Gastroesophageal sphincter (tissue), 4 donors: ENCODE measurements at places on chromosomes 16 and 17. TPM values are rescaled to one million over a fixed set of nuclear protein-coding genes. Genes with fewer than 3 reads are reported as not detected.

DNA sequence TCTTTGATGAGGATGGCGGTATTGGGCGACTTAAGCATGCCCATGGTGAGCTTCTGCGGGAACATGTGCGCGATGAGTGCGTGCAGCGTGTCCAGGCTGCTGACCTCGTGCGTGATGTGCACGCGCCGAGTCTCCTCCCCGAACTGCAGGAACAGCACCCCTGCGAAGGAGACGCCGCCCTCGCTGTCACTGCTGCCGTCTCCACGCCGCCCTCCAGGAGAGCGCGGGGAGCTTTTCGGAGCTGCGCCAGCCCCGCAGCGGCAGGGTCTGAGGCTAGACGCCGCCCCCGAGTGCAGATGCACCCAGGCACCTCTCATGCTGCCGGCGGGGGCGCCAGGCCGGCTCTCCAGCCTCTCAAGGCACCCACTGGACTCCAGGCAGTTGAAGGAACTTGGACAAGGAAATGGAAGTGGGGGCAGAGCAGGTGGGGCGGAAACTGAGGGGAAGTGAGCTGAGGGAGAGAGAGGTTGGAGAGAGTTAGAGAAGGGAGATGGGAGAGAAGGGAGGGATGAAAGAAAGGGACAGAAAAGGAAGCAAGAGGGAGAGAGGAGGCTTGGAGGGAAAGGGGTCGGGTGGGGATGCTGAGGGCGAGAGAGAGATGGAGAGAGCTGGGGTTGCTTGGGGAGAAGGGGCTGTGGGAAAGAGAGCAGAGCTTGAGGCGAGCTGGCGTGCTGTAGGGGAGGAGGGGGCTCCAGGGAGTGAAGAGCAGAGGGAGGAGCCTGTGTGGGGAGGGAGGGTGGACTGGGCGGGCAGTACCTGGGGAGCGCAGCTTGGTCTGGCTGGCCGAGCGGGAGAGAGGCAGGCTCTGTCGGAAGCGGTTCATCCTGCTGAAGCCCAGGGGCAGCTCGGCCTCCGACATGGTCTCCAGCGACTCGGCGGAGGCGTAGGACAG is 42.1 kb downstream of the SRCIN1 start:
- no peak for ATAC-seq

DNA sequence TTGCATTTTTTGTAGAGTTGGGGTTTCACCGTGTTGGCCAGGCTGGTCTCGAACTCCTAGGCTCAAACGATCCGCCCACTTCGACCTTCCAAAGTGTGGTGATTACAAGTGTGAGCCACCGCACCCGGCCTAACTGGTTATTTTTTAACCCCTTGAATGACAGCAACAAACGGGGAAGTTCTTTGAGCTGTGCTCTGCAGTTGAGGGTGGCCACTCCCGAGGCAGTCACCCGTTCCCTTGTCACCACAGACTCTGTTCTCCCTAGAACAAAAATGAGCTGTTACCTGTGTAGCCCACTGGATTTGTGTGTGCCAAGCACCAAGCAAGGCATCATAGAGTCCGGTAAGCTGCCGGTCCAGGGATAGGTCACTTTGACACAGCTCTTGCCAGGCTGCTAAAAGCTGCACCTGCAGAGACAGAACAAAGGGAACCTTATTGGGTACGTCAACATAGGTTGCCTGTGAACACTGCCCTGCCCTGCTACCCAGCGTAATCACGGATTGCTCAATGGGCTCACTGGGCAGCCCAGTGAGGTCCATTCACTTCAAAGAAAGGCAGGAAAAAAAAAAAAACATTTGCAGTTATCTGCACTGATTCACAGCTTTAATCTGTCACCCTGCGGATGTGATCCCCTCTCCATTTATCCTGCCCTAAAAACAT is 19.6 kb downstream of the COG7 start:
- no peak for ATAC-seq

- no peak for ATAC-seq
Measured at GRCh38 chr17:4673986-4674684, 29.8 kb downstream of the PELP1 start.

DNA sequence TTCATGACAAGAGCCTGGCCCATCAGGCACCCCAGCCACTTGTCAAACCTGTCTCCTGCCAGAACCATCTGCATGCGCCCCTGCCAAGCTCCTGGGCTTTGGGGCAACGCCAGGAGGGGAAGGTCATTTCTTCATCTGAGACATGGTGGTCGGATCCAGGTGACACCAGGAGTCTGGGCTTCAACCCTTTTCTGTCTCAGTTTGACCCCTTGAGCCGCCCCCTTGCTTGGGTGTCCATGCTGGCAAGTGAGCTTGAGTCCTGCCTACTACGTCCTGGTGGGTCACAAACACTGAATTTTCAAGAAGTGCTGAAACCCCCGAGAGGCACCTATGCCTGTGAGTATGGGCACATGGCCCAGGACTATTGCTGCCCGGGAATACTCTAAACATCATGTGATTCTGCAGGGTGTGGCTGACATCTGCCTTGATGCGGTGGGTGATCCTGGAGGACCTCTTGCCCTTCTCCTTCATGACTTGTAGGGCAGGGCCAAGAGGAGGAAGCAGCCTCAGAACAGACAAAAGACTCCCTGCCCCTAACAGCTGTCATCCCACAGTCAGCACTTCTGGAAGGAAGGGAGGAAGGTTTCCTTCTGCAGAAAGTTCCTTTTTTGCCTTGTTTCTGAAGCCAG is 43.4 kb downstream of the TNFRSF13B start:
- ATAC-seq: no peak

DNA sequence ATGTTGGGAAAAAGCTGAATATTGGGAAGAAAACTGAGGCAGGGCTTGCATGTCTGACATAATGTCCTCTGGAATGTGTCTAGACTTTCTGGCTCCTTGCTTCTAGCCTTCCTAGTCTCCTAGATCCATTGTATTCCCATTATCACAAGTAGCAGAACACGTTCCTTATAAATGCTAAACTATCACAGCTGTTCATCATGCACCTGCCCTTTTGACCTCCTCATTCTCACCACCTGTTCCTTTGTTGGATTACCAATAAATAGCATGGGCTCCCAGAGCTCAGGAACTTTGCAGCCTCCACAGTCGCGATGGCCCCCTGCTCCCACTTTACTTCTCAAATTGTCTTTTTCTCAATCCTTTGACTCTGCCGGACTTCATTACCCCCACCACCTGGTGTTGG is 49.7 kb downstream of the ACSM1 start:
- ATAC-seq: no peak

The KRT9 gene
- not detected for total RNA-seq

- no peak for ATAC-seq
Measured at GRCh38 chr17:45372325-45372869, 55.6 kb upstream of the MAP3K14 start.

The CNGB1 gene
- not detected for total RNA-seq

DNA sequence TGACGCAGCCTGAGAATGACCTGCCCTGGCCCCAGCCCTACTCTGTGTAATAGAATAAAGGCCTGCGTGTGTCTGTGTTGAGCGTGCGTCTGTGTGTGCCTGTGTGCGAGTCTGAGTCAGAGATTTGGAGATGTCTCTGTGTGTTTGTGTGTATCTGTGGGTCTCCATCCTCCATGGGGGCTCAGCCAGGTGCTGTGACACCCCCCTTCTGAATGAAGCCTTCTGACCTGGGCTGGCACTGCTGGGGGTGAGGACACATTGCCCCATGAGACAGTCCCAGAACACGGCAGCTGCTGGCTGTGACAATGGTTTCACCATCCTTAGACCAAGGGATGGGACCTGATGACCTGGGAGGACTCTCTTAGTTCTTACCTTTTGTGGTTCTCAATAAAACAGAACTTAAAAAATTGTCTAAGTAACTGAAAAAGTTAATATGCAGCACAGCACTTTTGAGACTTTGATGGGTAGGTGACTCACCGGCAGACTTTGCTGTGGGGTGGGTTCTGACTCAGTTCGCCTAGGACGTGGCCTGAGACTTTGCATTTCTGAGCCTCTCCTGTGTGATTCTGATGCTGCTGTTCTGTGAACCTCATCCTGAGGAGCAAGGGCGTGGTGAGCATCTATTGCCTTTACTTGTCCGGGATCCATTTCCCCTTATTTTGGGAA is 5.7 kb downstream of the LAT start:
- ATAC-seq: no peak

DNA sequence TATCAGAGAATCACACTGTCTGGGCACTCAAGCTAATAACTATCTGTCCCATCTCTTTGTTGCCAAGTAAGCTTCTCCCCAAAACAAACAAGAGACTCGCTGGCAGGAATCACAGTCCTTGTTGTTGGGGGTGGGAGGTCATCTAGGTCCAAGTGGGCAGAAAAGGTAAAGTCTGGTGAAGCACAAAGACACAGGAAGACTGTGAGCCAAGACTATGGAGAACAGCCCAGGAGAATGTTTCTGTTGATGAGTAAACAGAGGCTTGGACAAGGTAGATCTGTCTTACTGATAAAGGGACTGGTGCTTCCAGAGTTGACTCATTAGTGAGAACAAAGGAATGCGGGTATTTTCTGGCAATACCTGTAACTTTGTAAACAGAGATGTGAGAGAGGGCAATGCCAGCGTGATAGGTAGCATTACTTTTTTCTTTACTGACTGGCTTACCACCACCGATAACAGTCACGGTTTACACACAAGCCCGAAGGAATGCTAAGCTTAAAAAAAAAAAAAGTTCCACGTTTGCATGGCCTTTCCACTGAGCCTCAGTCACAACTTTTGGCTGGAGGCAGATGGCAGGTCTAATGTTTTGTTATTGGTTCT is 11.5 kb upstream of the MMD start:
- ATAC-seq: peak; percentile 9

GRCh38 chr16:74721716-74722115 is 21.1 kb upstream of the MLKL start:
- ATAC-seq: no peak

DNA sequence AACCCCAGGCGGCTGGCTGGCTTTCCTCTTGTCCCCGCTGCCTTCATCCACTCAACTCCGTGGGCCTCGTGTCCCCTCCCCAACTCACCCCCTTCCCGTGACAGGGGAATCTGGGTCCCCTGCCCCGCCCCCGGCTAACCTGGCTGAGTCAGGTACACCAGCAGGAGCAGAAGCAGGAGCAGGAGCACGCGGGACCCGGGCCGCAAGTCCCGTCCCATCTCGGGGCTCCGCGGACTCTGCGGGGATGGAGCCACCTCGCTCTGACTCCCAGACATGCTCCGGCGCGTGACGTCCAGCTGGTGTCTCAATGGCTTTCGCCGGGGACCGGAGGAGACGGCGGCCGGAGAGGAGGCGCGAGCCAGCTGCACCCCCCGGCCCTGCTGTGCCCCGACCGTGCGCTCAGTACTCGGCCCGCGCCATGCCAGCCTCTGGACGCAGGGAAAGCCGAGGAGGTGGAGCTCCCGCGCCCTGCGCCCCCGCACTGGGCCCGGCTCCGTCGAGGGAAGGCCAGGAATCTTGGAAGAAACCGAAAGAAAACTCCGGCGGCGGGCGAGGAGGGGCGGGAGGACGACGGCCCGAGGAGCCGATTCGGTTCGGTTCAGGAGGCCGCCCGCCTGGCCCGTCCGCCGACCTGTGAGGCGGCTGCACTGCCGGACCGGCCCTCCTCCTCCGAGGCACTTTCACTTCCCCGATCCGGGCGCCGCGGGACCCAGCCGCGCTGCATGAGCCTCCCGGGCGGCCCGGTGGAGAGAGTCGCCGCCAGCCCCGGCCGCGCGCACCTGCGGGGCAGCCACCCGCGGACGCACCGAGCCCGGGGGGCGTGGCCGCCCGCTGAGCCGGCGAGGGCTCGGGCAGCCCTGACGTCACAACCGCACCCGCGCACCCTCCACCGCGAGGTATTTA is at the start of the genes CXCL16 and ZMYND15:
TSS of gene CXCL16 (minus strand) at position 807 of the 903 bp plus-strand sequence. CDS start at position 218, 589 bp downstream.
TSS of gene ZMYND15 (plus strand) at position 712 of the 903 bp plus-strand sequence. CDS start 716 bp downstream, outside the sequence.
- ATAC-seq: peak; percentile 55

- ATAC-seq: peak; percentile 24
Measured at GRCh38 chr16:57893559-57894389, 77.2 kb downstream of the CNGB1 start.

DNA sequence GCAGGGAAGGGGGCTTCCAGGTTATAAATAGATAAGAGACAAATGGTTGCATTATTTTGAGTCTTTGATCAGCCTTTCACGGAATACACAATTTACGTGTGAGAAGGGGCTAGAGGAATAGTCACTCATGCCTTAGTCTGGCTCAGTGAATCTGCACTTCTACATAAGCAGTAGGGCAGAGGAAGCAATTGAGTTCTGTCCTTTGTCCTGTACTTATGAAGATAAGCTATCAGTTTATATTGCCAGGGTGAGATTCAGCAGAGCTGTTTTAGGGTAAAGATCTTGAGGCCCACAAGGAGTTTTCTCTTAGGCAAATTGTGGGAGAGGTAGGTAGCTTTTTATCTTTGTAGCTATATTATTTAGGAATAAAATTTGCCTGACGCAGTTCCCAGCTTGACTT is 33.3 kb downstream of the TOM1L1 start:
- ATAC-seq: no peak

- no peak for ATAC-seq
Measured at GRCh38 chr17:47095268-47095667, 93.8 kb downstream of the CDC27 start.

- no peak for ATAC-seq
Measured at GRCh38 chr16:19574615-19575014, 19.1 kb downstream of the VPS35L start.

The TSPOAP1 gene
- total RNA-seq: 44.8 TPM

GRCh38 chr17:5499476-5500231 is 13.3 kb downstream of the MIS12 start:
- ATAC-seq: no peak

- peak; percentile 45 for ATAC-seq
Measured at GRCh38 chr17:40316571-40317344, 7.8 kb downstream of the RARA start.

- ATAC-seq: no peak
Measured at GRCh38 chr16:934178-934577, 36.6 kb downstream of the LMF1 start.

DNA sequence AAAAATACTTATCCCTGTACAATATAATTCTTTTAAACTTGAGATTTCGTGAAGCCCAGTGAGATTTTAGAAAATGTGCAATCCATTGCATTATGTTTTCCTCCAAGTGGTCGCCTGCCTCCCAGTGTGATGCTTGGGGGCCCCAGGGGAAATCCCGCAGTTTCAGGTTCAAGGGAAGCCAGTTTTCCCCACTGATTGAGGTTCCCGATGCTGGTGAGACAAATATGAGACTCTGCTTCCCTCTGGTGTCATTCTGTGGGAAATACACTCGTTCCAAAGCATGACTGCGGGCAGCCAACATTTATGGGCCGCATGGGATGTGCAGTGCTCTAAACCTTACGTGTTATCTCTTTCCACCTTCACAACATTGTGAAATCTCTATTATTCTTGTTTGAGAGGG is 200.8 kb downstream of the PRKCB start:
- no peak for ATAC-seq
